Fibroblast of mammary gland (primary cell): ENCODE measurements at places on chromosomes 2 and 18.
A peak's percentile ranks its signal among the peaks of the same experiment; 100 is the strongest.

- DNase-seq, result peak; percentile 21
These were observed 339.2 kb upstream of the HNRNPA3 start for GRCh38 chr2:176873403-176873802.

DNA sequence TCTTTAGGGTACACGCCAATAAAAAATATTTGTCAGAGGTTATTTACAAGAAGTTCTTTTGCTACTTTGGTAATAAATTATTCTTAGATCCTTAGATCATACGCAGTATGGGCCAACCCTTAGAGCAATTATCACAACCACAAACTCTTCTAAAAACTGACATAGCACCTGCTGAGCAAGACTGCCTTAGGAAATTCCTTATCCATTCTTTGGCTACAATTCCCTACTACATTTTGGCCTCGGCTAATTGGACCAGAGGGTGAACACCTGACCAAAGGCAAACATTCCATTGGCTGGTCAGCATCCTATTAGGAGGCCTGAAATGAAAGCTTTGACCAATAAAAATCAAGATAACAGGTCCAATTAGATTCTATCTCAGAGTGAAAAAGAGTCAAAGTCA, 147.6 kb upstream of the CCDC68 start:
- DNase-seq, result no peak

- DNase-seq, result no peak
These were observed 20.8 kb downstream of the HPCAL1 start for GRCh38 chr2:10323535-10323934.

DNA sequence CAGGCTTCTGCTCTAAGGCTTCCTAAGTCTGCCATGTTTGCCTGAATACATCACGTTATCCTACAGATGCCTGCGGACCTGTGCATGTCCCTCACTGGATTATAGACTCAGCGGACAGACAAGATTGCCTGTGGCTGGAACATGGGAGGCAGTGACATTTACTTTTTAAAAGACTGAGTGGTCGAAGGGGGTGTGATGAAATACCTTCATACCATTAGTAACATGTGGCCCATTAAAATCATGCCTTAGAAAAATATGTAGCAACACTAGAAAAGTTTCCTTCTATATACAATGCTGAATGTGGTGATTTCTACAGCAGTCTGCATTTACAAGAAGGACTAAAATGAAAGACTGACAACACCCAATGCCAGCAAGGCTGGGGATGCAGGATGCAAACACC, 154.4 kb downstream of the ASB1 start:
- DNase-seq, result no peak

- no peak for DNase-seq
These were observed 335.0 kb downstream of the CBLN2 start for GRCh38 chr18:72208920-72209676.

DNA sequence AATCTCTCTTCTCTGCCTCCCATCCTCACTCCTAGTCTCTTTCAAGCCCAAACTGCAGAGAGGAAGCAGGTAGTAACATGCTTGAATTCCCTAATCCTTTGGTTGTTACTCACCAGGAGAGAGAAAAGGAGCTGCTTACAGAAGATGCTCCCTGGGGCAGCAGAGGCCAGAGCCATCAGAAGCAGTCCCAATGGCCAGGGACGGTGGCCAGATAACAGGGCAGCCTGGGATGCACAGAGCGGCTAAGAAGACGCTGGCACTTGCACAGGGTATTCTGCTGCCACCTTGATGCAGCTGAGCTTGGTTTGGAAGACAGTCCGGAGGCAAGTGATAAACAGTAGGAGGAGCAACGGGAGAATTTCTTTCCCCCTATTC, 250 bp downstream of the DSC1 start:
- no peak for DNase-seq

DNA sequence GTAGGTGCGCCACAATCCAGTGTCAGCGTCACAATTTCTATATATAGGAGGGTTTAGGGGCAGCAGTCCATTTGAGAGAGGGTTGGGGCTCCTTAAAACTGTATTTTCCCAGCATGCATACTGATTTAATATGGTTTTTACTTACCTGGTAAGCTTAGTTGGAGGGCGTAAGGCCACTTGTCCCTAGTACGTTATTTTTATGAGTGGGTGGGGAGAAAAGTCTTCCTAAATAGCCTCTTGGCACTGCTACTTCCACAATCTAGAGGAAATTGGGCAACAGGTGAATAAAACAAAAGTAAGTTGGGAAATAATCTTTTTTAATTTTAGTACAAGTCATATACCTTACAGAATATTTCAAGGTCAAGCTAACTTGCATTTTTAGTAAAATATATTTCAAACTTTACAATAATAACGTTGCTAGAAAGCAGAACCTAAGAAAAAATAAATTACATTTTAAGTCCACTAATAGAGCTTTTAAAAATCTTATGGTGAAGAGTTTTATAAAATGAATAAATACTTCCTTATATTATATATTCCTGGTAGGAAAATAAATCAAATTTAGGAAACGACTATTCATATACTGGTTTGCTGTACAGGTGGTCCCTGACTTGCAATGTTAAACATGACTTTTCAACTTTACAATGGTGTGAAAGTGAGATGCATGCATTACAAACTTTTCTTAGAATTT, 20.9 kb downstream of the DHRS9 start:
- no peak for DNase-seq

GRCh38 chr18:8657050-8657820, 48.0 kb downstream of the RAB12 start:
- DNase-seq, result no peak

- DNase-seq, result peak; percentile 90
These were observed 137.4 kb upstream of the ETAA1 start for GRCh38 chr2:67259556-67260342.

- DNase-seq, result no peak
These were observed 2112.6 kb upstream of the PIK3C3 start for GRCh38 chr18:39842366-39842914.

DNA sequence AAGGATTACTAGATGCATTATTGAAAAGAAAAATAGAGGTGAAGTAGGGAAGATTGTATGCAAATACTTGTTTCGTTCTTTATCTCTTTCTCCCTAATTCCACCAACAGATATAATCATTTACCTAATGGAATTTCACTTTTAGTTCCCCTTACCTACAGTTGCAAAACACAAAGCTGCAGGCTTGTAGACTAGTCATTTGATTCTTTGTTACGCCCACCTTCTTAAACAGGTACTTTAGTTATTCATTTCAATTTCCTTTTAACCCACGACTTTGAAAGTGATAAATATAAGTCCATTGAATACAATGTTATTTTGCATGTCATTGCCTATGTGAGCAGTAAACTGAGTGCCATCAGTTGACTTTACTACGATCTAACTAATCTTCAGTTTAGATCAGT, 3.9 kb upstream of the HRH4 start:
- DNase-seq, result no peak

DNA sequence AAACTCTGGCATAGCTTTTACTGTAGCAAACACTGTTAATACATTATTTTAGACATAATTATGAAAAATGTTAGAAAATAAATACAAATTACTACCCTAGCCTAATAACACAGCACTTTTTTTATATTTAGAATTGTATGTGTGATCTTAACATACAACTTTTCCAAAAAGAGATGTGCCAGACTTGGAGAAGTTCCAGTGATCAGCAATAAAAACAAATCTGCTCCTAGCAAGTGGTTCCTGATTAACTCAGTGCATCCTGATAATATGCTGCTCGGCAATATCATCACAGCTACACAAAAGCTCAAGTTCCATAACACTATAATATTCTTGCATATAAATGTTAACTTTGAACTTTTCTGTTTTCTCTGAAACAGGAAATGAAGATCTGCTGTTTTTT, 22.4 kb upstream of the PTPRM start:
- no peak for DNase-seq

DNA sequence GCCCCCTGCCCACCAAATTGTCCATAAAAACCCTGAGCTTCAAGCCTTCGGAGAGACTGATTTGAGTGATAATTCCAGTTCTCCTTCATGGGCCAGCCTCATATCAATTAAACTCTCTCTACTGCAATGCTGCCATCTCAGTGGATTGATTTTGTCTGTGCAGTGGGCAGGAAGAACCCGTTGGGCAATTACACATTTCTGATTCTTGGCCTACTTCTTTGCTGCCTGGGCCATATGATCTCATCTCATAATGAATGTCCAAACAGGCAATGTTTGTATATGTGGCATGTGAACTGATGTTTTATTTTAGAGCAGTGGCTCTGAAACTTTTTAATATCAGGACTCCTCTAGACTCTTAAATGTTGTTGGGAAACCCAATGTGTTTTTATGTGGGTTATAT, 101.2 kb upstream of the SLC38A11 start:
- no peak for DNase-seq

DNA sequence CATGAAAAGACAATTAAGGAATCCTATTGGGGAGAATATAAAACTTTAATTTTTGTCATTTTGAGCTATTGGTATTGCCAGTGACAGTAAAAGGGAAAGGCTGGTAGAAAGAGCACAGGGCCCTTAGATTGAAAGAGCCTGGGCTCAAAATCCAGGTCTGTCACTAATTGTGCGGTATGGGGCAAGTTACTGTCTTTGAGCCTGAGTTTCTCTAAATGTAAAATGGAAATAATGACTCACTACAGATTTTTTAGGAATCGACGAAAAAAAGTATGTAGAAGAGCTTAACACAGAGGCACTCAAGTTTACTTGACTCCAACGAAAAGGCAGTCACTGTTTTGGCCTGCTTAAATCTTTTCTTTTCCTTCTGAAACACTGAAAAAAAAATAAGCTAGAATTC, 7.0 kb downstream of the NDUFV2 start:
- peak; percentile 68 for DNase-seq

DNA sequence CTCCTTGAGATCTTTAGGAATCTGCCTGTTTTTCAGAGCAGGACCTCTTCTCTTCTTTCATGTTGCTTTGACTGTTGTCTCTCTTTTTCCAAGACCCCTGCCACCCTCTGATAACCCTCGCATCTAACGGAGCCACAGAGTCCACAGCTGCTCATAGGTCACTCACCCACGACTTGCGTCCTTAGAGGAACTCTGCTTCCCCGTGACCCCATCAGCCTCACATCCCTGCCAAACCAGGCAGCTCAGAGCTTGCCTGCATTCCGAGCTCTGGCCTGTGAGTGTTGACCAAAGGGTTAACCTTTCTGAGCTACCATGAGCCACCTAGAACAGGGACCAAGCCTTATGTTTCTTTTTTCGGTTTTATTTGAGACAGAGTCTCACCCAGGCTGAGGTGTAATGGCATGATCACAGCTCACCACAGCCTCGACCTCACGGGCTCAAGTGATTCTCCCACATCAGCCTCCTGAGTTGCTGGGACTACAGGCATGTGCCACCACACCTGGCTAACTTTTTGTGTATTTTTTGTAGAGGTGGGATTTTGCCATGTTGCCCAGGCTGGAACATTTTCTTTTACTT, 36.4 kb downstream of the CABLES1 start:
- DNase-seq, result no peak

DNA sequence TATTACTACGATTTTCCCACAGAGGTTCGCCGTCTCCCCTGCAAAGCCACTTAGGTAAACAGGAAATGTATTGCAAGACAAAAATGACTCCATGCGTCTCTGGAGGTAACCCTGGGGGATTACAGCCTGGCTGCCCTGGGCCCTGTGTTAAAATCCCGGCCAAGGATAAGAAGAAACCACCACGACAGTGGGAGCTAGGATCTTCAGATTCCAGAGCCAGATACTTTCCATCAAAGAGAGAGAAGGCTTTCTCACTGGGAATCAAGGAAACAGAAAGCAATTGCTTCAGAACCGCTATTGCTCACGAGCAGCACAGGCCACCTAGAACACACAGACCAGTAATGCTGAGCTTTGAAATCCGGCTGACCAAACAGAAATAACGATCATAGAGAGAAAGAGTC, 97.9 kb upstream of the ZNF516 start:
- no peak for DNase-seq

GRCh38 chr2:31729442-31730092, 148.8 kb upstream of the SRD5A2 start:
- DNase-seq, result peak; percentile 40

- no peak for DNase-seq
These were observed 62.1 kb downstream of the LRRTM1 start for GRCh38 chr2:80242355-80242910.

DNA sequence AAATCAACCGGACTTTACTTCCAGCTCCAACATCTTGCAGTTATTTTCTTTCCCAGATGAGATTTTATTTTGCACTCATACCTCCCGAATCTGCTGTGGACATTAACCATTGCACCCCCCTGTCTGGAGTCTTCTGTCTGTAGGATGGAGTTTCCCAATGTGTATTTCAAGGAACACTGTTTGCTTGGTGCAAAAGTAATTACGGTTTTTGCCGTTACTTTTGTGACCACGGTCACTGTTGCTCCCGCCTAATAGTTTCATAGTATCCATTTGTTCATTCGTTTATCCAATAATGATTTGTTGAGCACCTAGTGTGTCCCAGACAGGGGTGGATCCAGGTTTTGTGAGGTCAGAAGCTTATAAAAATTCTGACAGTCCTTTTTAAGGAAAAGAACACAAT, 90.3 kb upstream of the BCL11A start:
- DNase-seq, result no peak

GRCh38 chr2:149725234-149725633, 137.7 kb upstream of the MMADHC start:
- no peak for DNase-seq

GRCh38 chr2:9102861-9103662, 99.6 kb upstream of the MBOAT2 start:
- no peak for DNase-seq

GRCh38 chr18:6031002-6031401, 135.7 kb upstream of the TMEM200C start:
- DNase-seq, result no peak

DNA sequence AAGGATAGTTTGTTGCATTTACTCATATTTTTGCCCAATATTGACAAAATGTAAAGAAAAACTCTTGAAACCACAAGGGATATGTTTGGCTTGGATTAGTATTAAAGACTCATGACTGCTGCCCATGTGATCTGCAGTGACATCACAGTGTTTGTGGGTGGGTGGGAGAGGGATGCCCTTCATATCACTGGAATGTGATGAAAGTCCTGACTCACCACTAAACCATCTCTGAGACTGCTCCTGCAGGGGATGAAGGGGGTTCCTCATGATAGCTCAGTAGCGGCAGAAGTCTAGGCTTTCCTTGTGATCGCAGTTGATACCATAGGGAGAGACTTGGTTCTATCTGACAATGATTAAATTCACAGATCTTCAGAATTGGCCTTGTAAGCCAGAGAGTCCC, 451.2 kb downstream of the CNTNAP5 start:
- DNase-seq, result no peak

- no peak for DNase-seq
These were observed 849 bp upstream of the VRK2 start for GRCh38 chr2:58045580-58046334.
